ENCODE measurements at places on chromosomes 12 and 14.

DNA sequence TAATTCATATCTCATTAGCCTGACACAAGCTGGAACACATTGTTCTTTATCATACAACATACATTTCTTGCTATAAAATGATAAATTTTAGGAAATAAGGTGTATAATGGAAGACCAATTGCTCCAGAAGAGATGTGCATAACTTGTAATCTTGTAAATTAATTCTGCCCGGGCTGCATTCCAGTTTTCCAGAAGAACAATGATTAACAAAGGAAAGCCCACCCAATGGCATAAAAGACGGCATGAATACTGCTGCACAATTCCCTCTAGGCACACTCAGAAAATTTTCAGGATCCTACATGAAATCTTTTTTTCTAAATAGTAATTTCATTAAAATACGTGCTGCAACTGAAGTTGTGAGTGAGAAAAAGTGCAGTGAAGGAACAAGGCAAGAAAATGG, 137.4 kb upstream of the KRR1 start:
- no peak for DNase-seq

DNA sequence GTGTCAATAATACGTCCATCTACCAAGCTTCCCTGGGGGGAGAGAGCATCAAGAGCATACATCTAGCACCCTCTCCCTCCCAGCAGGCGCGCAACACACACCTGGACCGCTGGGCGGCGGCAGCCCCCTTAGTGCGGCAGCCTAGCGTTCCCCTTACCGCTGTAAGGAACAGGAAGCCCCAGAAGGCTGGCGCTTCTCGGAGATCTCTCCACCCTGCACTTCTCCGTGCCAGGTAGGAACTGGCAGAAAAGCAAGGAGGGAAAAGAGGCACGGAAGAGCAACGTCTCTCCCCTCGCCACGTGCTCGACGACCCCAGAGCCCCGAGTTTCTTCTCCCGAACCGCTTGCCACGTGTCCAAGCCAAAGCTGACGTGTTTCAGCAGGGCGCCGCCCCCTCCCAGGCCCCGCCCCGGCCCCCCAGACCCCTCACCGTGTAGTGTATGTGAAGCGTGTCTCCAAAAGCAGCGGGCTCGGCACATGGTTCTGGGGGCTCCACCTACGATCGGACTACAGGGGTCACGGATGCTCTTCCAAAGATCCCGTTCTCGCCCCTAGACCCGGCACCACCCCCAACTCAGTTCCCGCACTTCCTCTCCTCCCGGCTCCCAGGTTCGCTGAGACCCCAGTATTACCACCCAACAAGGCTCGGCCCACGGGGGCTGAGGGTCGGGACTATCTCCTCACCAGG, 532 bp downstream of the FKBP11 start:
- DNase-seq = peak; percentile 49

GRCh38 chr14:91729756-91730155, 2.1 kb downstream of the CATSPERB start:
- DNase-seq = no peak

DNA sequence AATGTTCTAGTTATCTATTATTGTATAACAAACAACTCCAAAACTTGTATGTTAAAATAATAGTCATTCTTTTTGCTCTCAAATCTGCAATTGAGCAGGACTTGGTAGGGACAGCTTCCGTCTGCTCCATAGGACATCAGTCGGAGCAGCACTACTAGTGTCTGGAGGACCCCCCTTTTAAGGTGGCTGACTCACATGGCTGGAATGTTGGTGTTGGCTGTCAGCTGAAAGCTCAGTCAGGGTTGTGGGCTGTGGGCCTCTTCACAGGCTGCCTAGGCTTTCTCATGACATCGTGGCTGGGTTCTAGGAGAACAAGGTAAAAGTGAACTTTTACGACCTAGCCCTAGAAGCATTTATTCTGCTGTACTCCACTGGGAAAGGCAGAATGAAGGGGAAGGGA, 160.6 kb downstream of the ANO4 start:
- no peak for DNase-seq

GRCh38 chr12:42780671-42781070, 191.1 kb upstream of the PRICKLE1 start:
- DNase-seq = no peak

- no peak for DNase-seq
Measured at GRCh38 chr12:5582018-5582417, 150.1 kb downstream of the NTF3 start.

GRCh38 chr14:103421556-103421955, 36.3 kb downstream of the MARK3 start:
- no peak for DNase-seq

DNA sequence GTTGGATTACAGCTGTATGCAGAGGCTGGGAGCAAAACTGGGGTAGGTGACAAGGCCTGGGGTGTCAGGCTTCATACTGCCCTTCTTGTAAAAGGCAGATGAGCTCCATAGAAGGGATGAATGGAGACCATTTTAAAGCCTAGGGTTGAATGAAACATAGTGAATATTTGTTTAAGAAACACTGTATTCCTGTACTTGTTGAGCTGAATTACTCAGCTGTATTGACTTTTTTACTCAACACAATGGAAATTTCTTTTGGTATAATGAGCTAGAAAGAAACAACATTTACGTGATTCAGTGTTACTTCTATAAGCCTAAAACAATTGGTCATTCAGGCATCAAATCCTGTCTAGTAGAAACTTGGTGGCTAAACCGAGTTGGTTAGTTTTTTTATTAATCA, 14.1 kb downstream of the ATP6V0A2 start:
- DNase-seq = no peak

- peak; percentile 68 for DNase-seq
Measured at GRCh38 chr12:95205685-95206084, 11.6 kb downstream of the FGD6 start.

DNA sequence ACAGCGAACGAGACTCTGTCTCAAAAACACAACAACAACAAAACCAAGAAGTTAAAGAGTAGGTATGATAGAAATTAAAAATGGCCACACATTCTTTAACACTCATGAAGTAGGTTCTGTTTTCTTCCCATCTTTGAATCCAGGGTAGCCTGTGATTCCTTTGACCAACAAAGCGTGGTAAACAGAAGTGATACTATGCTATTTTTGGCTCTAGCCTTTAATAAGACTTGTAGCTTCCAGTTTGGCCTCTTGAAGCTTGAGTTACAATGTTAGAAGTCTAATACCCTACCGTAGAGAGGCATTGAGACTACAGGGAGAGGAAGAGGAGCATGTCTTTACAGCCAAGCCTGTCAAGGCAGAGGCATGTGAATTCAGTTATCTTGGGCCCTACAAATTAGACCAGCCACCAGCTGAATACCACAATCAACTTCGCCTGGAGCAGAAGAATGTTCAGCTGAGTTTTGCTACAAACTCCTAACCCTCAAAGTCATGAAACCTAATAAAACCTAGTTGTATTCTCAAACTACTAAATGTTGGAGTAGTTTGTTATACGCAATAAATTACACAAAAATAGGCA, 4.9 kb upstream of the NEMF start:
- no peak for DNase-seq

DNA sequence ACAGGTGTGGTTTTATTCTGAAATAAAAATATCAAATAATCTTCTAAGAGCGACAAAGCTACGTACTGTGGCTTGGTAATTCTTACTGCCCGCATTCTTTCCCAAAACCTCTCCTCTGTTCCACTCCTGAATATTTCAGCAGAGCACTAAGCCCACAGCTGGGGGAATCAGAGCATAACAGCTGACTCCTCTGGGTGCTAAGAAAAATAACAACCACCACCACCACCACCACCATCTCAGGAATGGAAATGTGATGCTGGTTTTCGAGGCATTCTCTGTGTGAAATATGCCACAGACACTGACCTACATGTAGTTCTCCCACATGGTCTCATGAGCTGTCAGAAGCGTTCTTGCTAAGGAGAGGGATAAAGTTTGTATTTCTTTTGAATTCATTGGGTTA, 183.7 kb downstream of the BMP4 start:
- no peak for DNase-seq

DNA sequence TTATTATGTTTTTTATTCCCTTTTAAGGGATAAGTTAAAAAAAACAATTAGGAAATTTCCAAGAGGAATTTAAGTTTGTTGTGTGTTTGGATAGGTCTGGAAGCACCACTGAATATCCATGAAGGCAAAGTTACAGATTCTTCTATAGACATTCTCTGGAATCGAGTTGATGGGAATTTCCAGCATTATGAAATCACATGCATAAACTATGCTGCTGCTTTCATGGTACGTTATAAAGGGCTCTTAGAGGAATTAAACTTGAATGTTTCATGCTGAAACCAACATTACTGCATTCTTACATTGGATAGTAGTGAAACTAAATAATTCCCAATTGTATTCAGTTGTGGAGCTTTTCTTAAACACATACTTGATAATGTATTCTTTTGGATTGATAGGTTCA, 21.5 kb upstream of the PTPRQ start:
- DNase-seq = no peak

GRCh38 chr12:50504798-50505674, at the start of gene DIP2B:
DIP2B (plus strand) TSS chr12:50504985; CDS start chr12:50505141, 156 bp downstream.
- peak; percentile 87 for DNase-seq

GRCh38 chr12:59833408-59833807, 237.6 kb downstream of the SLC16A7 start:
- no peak for DNase-seq

- no peak for DNase-seq
Measured at GRCh38 chr12:89418228-89418910, 66.1 kb upstream of the DUSP6 start.

- DNase-seq = no peak
Measured at GRCh38 chr14:53048631-53049030, 97.8 kb upstream of the FERMT2 start.

GRCh38 chr12:63985456-63985855, 141.0 kb downstream of the SRGAP1 start:
- no peak for DNase-seq

GRCh38 chr14:101349108-101349507, 212.2 kb upstream of the DIO3 start:
- DNase-seq = no peak

Data from RWPE1 (cell line).